ENCODE measurements at places on chromosomes 5 and 9. TPM values are rescaled to one million over a fixed set of nuclear protein-coding genes. Genes with fewer than 3 reads are reported as not detected.

Gene INSL4
- not detected for total RNA-seq

Gene IL33
- 3.6 TPM for total RNA-seq

Gene PNPLA7
- 0.24 TPM for total RNA-seq

Gene KLHL9
- 24.3 TPM for total RNA-seq

Gene IL13
- not detected for total RNA-seq

Gene SLC27A6
- 0.96 TPM for total RNA-seq

Gene SPINK1
- 3.6 TPM for total RNA-seq

Gene TAF11L8
- total RNA-seq: not detected

Gene MYORG
- 4.0 TPM for total RNA-seq

Gene PDGFRB
- under 0.01 TPM for total RNA-seq

Gene IRX1
- total RNA-seq: 13.0 TPM

Gene N4BP3
- 4.8 TPM for total RNA-seq
